ENCODE measurements at places on chromosomes 7 and 10. TPM values are rescaled to one million over a fixed set of nuclear protein-coding genes. Genes with fewer than 3 reads are reported as not detected.
A peak's percentile ranks its signal among the peaks of the same experiment; 100 is the strongest.

The HMX2 gene
- total RNA-seq: not detected

The GOLGA7B gene
- 21.5 TPM for total RNA-seq

The CAMK2B gene
- 55.1 TPM for total RNA-seq

- no peaks in the 10 kb centered on the region for H3K4me1 ChIP-seq
- H3K27me3 ChIP-seq: no peaks in the 10 kb centered on the region
- DNase-seq: no peak
- no peak overlapping the region for H3K4me3 ChIP-seq
- no peak overlapping the region for H3K27ac ChIP-seq
- H3K36me3 ChIP-seq: no peaks in the 10 kb centered on the region
Measured at GRCh38 chr10:52642208-52642607, 130.4 kb downstream of the MBL2 start.

DNA sequence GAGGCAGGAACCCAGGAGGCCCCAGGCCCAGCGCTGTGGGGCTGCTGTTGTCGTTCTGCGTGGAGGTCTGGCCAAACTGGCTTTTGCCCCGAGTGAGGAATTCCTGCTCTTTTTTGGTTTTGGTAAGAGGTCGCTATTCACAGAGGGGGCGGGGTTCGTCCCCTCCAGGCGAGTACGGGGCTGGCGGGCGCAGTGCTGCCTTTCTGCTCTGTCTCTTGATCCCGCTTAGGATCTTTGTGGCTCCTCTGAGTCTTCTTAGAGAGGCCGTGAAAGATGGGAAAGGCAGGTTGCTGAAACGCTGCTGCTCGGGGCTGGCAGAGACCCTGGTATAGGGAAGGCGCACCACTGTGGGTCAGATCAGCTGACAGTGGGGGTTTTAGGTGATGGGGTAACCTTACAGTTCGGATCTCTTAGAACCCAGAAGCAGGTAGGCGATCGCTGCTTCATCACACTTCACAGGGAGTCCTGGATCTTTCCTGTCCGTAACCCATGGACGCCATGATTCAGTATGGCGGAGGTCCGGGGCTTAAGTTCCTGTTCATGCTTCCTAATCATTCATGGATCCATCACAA lies 136.7 kb downstream of the KIF20B start:
- no peaks in the 10 kb centered on the region for H3K4me1 ChIP-seq
- no peaks in the 10 kb centered on the region for H3K27me3 ChIP-seq
- DNase-seq: no peak
- no peaks in the 10 kb centered on the region for H3K36me3 ChIP-seq
- H3K27ac ChIP-seq: no peak overlapping the region

- H3K27me3 ChIP-seq: no peaks in the 10 kb centered on the region
- no peak overlapping the region for H3K4me3 ChIP-seq
- no peak overlapping the region for H3K27ac ChIP-seq
- H3K36me3 ChIP-seq: no peaks in the 10 kb centered on the region
- H3K4me1 ChIP-seq: no peaks in the 10 kb centered on the region
Measured at GRCh38 chr7:107815254-107815882, 12.3 kb upstream of the SLC26A3 start.

GRCh38 chr7:23062452-23062851 lies 43.1 kb upstream of the KLHL7 start:
- H3K4me3 ChIP-seq: no peak overlapping the region
- DNase-seq: no peak
- peaks cover 2% of the 10 kb centered on the region for H3K4me1 ChIP-seq

- DNase-seq: no peak
- H3K36me3 ChIP-seq: no peaks in the 10 kb centered on the region
- no peaks in the 10 kb centered on the region for H3K27me3 ChIP-seq
- H3K4me3 ChIP-seq: no peak overlapping the region
- H3K4me1 ChIP-seq: no peaks in the 10 kb centered on the region
Measured at GRCh38 chr10:35995485-35995884, 353.4 kb upstream of the FZD8 start.

- H3K27ac ChIP-seq: peak overlapping the region; percentile 82
- H3K36me3 ChIP-seq: no peaks in the 10 kb centered on the region
- peaks cover 30% of the 10 kb centered on the region for H3K27me3 ChIP-seq
- DNase-seq: peak; percentile 63
- H3K4me1 ChIP-seq: peaks cover 16% of the 10 kb centered on the region
Measured at GRCh38 chr7:129781928-129782817, 170.6 kb downstream of the UBE2H start.

All from glutamatergic neuron (in vitro differentiated cells).